CD4-positive, alpha-beta memory T cell (primary cell): ENCODE measurements at places on chromosomes 3 and 15.
A peak's percentile ranks its signal among the peaks of the same experiment; 100 is the strongest.

DNA sequence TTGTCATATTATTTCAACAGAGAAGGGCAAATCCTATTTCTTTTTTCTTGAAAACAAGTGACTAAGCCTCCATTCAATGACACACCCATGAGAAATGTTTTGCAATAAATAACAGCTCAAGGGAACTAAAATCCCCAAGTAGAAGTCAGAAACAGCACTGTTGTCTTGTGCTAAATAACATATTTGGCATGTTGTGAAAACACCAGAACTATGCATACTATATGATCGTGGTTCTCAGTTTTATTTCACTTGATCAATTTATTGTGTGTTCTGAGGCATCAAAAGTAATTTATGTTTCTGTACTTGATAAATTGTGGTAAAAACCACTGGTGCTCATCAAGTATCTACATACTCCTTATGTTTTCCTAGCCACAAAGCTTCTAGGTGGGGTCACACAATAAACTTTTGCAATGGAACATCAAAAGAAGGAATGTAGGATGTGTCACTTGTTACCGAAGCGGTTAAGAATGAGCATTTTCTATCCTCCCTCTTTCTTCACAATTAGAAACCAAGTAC is 691.7 kb upstream of the CBLB start:
- no peak overlapping the region for H3K27ac ChIP-seq
- H3K27me3 ChIP-seq = no peaks in the 10 kb centered on the region
- no peaks in the 10 kb centered on the region for H3K4me1 ChIP-seq
- no peak for DNase-seq

GRCh38 chr3:192545333-192545732 is 182.0 kb downstream of the FGF12 start:
- no peak overlapping the region for H3K4me3 ChIP-seq
- H3K27ac ChIP-seq = no peak overlapping the region
- H3K27me3 ChIP-seq = no peaks in the 10 kb centered on the region
- DNase-seq = no peak
- no peaks in the 10 kb centered on the region for H3K4me1 ChIP-seq
- no peaks in the 10 kb centered on the region for H3K36me3 ChIP-seq

DNA sequence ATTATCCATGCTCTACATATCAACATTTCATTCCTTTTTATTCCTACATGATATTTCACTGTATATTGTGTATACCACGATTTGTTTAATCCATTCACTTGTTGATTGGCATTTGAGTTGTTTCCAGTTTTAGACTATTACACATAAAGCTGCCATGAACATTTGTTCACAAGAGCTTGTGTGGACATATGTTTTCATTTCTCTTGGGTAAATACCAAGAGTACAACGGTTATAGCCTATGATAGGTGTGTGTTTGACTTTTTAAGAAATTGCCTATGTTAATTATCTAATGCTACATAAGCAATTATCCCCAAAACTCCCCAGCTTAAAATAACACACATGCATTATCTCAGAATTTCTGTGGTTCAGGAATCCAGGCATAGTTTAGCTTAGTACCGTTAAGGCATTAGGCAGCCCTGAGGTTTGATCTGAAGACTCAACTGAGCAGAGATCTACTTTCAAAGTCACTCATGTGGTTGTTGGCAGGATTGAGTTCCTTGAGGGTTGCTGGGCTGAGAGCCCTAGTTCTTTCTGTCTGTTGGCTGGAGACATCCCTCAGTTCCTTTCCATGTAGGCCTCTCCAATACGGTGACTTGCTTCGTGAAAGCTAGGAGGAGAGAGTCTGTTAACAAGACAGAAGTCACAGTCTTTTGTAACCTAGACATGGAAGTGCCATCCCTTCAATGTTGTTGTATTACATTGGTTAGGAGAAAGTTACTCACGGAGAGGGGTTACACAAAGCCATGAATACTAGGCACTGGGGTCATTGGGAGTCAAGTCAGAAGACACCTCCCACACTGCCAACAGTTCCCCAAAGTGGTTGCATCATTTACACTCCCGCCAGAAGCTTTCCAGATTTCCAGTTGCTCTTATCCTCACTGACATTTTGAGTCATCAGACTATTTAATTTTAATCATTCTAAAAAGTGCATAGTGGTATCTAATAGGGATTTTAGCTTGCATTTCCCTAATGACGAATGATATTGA is 21.0 kb upstream of the PCSK6 start:
- H3K27ac ChIP-seq = no peak overlapping the region
- H3K36me3 ChIP-seq = no peaks in the 10 kb centered on the region
- H3K4me1 ChIP-seq = no peaks in the 10 kb centered on the region
- H3K27me3 ChIP-seq = no peaks in the 10 kb centered on the region

DNA sequence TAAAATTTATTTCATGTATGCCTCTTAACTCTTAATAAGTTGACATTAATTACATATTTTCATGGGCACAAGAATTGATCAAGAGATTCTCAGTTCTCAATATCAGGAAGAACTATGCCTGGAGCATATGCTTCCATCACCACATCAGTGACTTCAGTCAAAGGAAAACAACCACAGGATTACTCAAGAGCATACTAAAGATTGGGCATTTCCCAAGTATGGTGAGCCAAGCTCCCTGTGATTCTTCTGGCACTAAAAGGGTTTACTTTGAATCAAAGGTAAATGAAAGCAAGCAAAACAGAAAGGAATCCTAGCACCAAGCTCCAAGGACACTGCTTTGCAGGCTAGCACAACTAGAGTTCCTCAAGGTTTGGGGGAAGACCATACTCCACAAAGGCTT is 44.6 kb downstream of the FMN1 start:
- H3K27ac ChIP-seq = no peak overlapping the region
- H3K4me3 ChIP-seq = no peak overlapping the region
- peaks cover 8% of the 10 kb centered on the region for H3K4me1 ChIP-seq
- H3K36me3 ChIP-seq = no peaks in the 10 kb centered on the region
- no peaks in the 10 kb centered on the region for H3K27me3 ChIP-seq

DNA sequence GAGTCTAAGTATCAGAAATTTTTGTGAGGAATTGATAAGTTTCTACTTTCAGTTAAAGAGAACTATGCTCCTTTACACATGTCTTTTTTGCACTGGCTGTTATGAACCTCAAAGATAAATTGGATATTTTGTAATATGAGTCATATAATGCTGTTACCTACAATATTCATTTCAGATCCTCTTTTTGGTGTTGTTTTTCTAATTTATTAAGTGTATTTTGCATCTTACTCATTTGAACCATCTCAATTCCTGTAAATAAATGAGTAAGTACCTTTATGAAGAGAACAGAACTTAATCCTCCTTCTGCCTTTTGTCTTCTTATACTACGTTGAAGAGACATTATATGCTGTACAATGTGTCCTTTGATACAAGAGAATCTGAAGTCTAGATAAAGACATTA is 74.4 kb downstream of the ZIC1 start:
- H3K4me1 ChIP-seq = no peaks in the 10 kb centered on the region
- H3K36me3 ChIP-seq = no peaks in the 10 kb centered on the region
- no peaks in the 10 kb centered on the region for H3K27me3 ChIP-seq
- no peak overlapping the region for H3K27ac ChIP-seq
- DNase-seq = no peak

- no peak overlapping the region for H3K27ac ChIP-seq
- no peaks in the 10 kb centered on the region for H3K27me3 ChIP-seq
- no peak for DNase-seq
- peaks cover 17% of the 10 kb centered on the region for H3K36me3 ChIP-seq
- no peaks in the 10 kb centered on the region for H3K4me1 ChIP-seq
These were observed 9.2 kb upstream of the MST1R start for GRCh38 chr3:49912881-49913281.

- no peaks in the 10 kb centered on the region for H3K36me3 ChIP-seq
- DNase-seq = no peak
- no peak overlapping the region for H3K27ac ChIP-seq
- H3K4me3 ChIP-seq = no peak overlapping the region
- no peaks in the 10 kb centered on the region for H3K4me1 ChIP-seq
These were observed 208.4 kb upstream of the CD96 start for GRCh38 chr3:111333642-111334041.

DNA sequence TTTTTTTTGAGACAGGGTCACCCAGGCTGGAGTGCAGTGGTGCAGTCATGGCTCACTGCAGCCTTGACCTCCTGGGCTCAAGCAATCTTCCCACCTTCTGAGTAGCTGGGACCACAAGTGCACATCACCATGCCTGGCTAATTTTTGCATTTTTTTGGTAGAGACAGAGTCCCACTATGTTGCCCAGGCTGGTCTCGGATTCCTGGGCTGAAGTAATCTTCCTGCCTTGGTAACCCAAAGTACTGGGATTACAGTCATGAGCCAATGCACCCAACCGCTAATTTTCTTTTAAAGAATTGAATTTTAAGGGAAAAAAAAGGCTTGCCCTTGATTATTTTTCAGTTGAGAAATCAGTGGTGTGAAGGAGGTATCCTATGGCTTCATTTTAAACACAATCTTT is 334.0 kb downstream of the SOX2 start:
- no peaks in the 10 kb centered on the region for H3K4me1 ChIP-seq
- no peak overlapping the region for H3K27ac ChIP-seq
- DNase-seq = no peak

GRCh38 chr15:75347222-75348033 is 589 bp downstream of the NEIL1 start:
- no peaks in the 10 kb centered on the region for H3K27me3 ChIP-seq
- peak; percentile 75 for DNase-seq
- no peaks in the 10 kb centered on the region for H3K36me3 ChIP-seq
- peaks cover 36% of the 10 kb centered on the region for H3K4me1 ChIP-seq
- peak overlapping the region; percentile 58 for H3K27ac ChIP-seq

DNA sequence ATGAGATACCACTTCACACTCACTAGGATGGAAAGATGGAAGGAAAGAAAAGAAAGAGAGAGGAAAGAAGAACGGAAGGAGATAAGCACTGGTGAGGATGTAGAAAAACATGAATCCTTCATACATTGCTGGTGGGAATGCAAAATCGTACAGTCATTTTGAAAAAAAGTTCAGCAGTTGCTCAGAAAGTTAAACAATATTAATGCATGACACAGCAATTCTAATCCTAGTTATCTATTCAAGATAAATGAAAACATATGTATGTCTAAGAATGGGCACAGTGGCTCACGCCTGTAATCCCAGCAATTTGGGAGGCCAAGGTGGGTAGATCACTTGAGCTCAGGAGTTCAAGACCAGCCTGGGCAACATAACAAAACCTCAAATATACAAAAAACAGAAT is 59.1 kb downstream of the SENP7 start:
- no peak overlapping the region for H3K4me3 ChIP-seq
- H3K4me1 ChIP-seq = no peaks in the 10 kb centered on the region
- DNase-seq = no peak
- no peak overlapping the region for H3K27ac ChIP-seq

DNA sequence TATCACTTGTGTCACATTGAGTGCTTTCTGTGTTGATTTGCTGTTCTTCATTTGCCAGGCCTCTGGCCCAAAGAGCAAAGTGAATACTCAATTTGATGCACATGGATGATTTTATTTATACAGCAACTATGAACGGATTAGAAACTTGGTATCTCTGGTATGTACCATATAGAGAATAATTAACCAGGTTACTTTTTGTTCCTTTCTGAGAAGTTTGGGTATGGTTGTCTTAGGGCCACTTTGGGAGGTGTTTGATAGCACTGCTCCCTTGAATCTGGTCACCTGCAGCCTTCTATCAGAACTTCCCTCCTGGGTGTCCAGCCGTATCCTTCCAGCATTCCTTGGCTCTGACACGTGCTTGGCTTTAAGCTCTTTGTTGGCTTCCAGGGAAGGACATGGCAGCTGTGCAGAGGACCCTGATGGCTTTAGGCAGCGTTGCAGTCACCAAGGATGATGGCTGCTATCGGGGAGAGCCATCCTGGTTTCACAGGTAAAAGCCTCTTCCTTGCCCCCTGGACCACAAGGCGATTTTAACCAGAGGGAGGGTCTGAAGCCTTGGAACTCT is 12.7 kb downstream of the TAGLN3 start:
- no peak for DNase-seq
- H3K27ac ChIP-seq = no peak overlapping the region
- no peaks in the 10 kb centered on the region for H3K27me3 ChIP-seq
- H3K36me3 ChIP-seq = no peaks in the 10 kb centered on the region
- no peak overlapping the region for H3K4me3 ChIP-seq

DNA sequence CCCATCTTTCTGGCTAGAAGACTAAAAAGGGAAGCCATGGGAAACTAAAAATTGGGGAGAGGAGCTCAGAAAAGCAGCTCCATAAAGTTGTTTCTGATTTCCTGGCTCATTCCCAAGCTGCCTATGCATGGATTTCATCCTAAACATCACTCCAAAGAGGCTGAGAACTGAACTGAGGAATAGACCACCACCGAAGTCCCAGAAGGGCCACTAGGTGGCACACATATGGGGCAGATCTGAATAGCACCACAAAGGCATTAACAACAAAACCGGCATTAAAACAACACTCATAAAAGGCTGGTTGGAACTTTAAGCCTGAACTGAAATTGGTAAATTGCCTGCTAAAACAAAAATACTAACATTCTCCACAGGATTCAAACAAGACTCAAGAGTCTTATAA is 106.3 kb downstream of the PLD1 start:
- no peak overlapping the region for H3K27ac ChIP-seq
- peak; percentile 3 for DNase-seq
- no peak overlapping the region for H3K4me3 ChIP-seq
- no peaks in the 10 kb centered on the region for H3K27me3 ChIP-seq
- H3K36me3 ChIP-seq = no peaks in the 10 kb centered on the region
- H3K4me1 ChIP-seq = no peaks in the 10 kb centered on the region

DNA sequence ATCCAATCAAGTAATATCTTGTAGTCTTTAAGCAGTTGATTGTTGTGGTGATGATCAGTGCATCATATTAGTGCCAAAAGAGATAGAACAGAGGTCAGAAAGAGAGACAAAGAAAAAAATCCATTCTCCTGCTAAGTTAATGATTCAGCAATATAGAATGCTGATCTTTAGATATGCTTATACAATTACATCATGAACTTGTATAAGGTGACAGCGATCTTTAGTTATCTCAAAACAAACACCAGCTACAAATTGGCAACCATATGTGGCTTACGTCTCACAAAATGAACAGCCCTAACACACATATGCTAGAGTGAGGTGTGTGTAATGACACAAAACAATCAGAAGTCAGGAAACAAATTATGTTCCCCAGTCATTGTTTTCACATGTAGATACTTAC is 12.5 kb downstream of the LSAMP start:
- no peaks in the 10 kb centered on the region for H3K4me1 ChIP-seq
- no peak overlapping the region for H3K4me3 ChIP-seq
- H3K36me3 ChIP-seq = no peaks in the 10 kb centered on the region
- no peaks in the 10 kb centered on the region for H3K27me3 ChIP-seq
- DNase-seq = no peak
- no peak overlapping the region for H3K27ac ChIP-seq

GRCh38 chr3:44561076-44561475 is 6.1 kb downstream of the ZKSCAN7 start:
- H3K4me1 ChIP-seq = peaks cover 4% of the 10 kb centered on the region
- H3K36me3 ChIP-seq = no peaks in the 10 kb centered on the region
- H3K4me3 ChIP-seq = no peak overlapping the region
- H3K27ac ChIP-seq = no peak overlapping the region
